ENCODE measurements at places on chromosomes 2 and 18. TPM values are rescaled to one million over a fixed set of nuclear protein-coding genes. Genes with fewer than 3 reads are reported as not detected.

CACNB4 gene
- polyA plus RNA-seq: 0.09 TPM

NR4A2 gene
- 1.1 TPM for polyA plus RNA-seq

OTOF gene
- 0.03 TPM for polyA plus RNA-seq

POTEE gene
- not detected for polyA plus RNA-seq

RAMP1 gene
- polyA plus RNA-seq: 288 TPM

MEIS1 gene
- 28.5 TPM for polyA plus RNA-seq

DNA sequence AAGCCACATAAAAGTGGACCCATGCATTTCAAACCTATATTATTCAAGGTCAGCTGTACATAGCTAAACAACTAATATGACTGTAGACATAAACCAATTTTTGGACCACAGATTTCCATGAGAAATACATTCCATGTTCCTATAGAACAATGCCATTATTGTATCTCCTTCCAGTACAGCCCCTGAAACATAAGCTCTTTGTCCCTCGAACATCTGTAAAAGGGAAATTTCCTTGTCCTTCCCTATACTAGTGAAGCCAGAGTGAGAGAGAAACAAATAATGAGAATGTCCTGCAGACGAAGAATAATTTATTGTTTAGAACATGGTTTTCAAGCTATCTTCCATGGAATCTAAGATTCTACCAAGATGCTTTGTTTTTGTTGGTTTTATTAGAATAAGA, 75.3 kb downstream of the GORASP2 start:
- DNase-seq: no peak

- DNase-seq: no peak
These were observed 154.7 kb downstream of the HDAC4 start for GRCh38 chr2:239245872-239246721.

DNA sequence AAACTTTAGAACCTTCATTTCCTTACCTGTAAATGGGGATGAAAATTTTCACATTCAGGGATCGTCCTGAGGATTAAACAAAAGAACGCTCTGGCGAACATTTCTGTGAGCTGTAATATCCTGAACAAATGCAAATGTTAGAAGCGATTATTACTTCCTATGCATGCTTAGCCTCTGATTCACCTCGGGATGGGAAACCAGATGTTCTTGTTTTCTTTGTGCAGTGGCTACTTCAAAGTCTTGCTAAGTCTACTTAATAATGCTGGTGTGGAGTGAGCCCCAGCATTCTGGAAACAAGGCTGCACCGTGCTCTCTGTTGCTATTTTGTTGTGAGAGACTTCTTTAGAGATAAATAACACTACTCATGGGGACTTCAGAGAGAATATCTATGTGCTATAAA, 119.1 kb upstream of the PELI1 start:
- DNase-seq: no peak

- no peak for DNase-seq
These were observed 40.7 kb upstream of the TRIM43 start for GRCh38 chr2:95551055-95551568.

DNA sequence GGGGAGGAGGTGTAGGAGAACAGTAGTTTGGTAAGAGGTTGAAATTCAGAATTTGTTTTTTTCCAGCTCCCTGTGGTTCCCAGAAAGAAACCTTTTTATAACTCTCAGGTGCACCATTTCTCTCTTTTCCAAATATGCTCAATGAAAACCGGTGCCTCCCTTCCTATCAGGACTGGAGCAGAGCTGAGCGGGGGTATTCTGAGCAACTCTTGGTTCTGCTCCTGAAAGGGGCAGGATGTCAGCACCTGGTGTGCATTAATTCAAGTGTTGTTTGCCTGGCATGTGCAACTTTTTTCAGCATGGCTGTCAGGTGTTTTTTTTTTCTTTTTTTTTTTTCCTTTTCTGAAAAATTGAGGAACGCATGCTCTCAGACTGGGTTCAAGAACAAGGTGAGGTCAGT, 74.1 kb downstream of the MAPK4 start:
- no peak for DNase-seq

- no peak for DNase-seq
These were observed 21.3 kb downstream of the SLC66A2 start for GRCh38 chr18:79930020-79930642.

DNA sequence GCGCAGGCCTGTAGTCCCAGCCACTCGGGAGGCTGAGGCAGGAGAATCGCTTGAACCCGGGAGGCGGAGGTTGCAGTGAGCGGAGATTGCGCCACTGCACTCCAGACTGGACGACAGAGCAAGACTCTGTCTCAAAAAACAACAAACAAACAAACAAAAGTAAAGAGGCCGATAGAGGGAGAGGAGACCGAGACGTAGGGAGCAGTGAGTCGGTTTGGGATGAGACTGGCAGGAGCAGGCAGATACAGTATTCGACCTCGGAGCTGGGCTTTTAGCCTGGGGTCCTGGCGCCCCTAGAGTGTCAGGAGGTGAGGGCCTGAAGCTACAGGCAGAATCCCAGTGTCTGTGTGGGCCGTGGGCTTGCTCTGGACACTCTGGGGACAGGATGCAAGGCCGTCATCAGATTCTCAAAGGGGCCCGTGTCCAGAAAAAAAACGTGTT, 51.2 kb downstream of the SLC4A1AP start:
- no peak for DNase-seq

DNA sequence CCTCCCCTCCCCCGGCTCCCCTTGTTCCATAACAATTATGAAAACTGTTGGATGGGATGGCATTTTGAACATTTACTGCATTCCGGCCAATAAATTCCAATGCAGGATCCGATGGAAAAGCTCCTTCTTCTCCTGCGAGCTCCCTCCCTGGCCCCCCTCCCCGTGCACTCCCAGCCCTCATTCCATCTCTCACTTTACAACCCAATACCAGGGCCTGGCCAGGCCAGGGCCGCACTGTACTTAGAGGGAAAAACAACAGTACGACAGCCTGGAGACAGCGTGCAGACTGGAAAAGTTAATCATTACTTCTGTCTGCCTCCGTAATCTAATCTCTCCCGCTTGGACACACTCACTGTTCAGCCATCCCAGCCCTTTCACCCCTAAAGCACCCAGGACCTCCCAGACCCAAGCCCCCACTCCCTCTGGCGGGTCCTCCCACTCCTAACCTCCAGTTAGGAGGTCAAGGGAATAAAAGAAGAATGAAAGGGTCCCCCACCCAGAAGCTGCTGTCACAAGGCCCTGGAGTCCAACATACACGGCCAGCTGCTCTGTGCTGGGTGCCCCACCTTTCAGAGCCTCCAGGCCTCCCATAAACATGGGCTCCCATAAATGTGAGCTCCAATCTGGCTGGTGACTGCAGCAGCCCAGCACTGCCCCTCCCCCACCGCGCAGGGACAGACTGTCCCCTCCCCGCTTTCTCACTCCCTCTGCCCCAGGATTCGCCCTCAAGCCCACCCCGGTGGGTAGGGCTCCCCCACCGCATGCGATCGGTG, 20.6 kb downstream of the SMAD7 start:
- no peak for DNase-seq

- DNase-seq: no peak
These were observed 47.1 kb upstream of the FHL2 start for GRCh38 chr2:105445976-105446375.

- DNase-seq: no peak
These were observed 39.0 kb upstream of the GPD2 start for GRCh38 chr2:156397229-156397628.

DNA sequence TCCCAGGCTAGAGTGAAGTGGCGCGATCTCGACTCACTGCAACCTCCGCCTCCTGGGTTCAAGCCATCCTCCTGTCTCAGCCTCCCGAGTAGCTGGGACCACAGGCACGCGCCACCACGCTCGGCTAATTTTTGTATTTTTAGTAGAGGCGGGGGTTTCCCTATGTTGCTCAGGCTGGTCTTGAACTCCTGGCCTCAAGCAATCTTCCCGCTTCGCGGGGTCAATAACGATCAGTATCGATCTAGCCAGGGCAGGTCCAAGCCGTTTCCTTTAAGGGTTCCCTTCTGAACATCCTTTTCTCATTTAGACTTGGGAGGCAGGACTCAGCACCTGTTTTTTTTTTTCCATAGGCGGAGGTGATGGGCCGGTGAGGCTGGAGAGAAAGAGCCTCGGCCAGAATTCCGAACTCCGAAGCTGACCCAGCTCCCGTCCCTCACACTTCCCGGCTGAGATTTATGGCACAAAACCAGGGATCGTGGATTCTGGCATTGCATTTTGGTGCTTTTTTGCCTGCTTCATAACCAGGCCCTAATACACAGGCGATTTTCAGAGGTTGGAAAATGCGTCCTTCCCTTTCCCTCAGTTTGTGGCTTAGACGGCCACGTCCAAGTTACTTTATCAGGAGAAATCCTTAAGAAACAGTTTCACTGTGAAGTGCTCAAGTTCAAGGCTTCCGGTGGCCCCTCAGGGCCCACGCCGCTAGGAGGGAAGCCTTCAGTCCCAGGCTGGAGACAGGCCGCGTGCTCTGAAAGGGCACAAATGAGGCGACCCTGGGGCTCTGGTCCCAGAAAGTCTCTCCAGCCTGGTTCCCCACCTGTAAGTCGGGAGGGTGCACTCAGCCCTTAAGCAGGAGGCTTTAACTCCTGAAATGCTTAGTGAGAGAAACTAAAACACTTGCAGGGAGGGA, 998 bp upstream of the SLC66A3 start:
- DNase-seq: no peak

DNA sequence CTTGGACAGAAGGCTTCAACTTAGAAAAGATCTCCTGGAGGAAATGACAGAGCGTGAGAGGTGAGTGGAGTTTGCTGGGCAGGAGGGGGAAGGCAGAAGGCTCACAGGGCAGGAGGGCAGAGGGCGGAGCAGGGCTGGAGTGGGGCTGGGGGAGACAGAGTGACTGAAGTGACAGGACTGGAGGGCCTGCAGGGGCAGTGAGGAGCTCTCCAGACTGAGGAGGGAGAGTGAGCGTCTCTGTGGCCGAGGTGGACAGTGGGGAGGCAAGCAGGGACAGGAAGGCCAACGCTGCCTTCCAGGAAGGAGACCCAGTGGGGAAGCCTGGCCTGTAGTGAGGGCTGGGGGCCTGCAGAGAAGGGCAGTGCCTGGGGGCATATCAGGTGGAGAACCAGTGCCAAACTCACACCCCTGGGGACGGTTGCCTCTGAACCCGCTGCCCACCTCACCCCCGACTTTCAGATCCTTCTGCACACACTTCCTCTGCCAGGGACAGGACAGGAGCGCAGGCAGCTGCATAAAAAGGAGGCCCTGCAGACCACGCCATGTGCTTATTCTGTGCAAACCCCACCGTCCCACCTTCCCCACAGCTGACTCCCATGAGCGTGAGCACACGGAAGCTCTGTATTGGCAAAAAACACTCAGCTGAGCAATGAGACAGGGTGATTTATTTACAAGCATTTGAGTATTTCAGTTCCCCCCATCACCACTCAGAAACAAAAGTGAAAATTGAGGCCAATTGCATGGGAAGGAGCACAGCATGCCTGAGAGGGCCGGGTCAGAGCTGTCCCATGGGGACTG, 244.3 kb downstream of the FAM210A start:
- DNase-seq: no peak

DNA sequence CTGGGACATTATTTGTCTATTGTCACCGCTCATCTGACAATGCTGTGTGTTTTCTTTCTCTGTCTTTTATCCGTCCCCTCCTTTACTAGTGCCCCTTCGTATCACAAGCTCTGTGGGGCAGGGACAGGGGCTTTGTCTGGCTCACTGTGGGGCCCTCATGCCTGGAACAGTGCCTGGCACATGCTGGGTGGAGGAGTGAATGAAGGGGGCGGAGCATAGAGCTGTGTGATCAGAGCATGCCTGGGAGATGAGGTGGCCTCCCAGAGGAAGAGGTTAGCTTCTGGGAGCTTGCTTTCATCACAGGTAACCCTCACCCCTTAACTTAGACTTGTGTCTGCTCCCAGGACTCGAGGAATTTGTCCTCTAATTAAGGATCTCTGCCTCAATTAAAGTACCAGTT, 16.4 kb downstream of the MTCL1 start:
- no peak for DNase-seq

DNA sequence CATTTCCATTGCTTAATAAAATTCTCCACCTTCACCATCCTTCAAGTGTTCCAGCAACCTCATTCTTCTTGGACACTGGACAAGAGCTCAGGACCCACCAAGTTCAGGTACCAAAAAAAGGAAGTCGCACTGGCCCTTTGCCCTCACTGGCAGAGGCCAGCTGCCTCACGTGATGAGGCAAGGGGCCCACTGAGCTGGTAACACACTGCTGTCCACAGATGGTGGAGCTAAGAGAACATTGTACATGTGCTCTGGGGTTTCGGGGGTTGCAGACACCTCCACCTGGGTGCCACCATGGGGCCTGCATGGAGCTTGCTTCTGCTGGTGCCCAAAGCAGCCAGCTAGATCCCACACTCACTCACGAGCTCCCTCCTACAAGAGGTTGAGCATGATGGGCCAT, 71.3 kb downstream of the SCG2 start:
- no peak for DNase-seq

DNA sequence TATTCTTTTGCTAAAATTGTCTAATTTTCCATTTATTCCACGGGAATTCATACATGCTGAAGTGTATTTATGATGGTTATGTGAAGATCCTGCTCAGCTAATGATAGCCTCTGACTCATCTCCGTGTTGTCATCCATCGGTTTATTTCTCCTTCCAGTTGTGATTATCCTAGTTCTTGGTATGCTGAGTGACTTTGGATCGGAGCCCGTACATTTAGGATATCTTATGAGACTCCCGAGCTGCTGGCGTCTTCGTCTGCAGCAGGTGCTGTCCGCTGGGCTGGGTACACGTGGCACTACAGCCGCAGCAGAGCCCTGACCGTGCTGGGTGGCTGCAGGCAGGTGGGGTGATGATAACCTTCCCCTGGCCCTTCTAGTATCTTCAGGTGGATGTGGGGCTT, 40.1 kb upstream of the GALR1 start:
- DNase-seq: no peak

- no peak for DNase-seq
These were observed 153.5 kb upstream of the CAVIN2 start for GRCh38 chr2:192000196-192000980.

DNA sequence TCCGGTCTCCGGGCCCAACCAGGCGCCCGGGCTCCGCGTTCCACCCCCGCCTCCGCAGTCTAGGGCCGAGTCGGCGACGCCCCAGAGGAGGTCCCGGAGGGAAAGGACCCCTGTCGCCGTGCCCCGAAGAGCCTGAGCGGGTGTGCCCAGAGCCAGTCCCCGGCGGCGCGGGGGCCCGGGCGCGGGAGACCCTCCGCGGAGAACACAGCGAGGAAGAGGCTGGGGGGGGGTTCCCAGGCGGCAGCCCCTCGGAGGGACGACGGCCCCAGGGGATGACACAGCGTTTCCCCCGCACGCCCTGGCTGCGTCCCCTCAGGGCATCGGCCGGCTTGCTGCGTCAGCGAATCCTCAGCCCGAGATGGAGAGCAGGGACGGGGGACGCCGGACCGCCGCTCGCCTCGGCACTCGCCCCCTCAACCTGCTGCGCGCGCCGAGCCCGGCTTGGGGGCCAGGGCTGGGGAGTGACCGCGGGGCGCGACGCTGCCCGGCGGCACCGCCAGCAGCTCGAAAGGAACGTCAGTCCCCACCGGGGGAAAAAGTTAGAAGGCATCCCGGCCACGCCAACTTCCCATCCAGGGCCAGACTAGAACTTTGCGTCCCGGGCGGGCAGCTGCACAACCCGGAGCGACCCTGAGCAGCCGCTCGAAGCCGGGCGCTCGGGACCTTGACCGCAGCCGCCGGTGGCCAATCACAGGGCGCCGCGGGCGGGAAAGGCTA, 711 bp downstream of the SFXN5 start:
- DNase-seq: peak; percentile 37

GRCh38 chr18:65769652-65770051, 18.8 kb downstream of the CDH7 start:
- no peak for DNase-seq
